Activated CD4-positive, alpha-beta memory T cell treated with anti-CD3 and anti-CD28 coated beads, Interleukin-2, amount 10 ng/mL, durations not matched to agents 7 days and 5 days (primary cell): ENCODE measurements at places on chromosomes 3 and 15. TPM values are rescaled to one million over a fixed set of nuclear protein-coding genes. Genes with fewer than 3 reads are reported as not detected.

- H3K4me1 ChIP-seq, result peaks cover 2% of the 10 kb centered on the region
- no peak for DNase-seq
- H3K4me3 ChIP-seq, result no peak overlapping the region
- no peaks in the 10 kb centered on the region for H3K36me3 ChIP-seq
Measured at GRCh38 chr3:56998076-56998529, 62.4 kb upstream of the SPATA12 start.

GRCh38 chr15:31389576-31389975, 62.9 kb downstream of the KLF13 start:
- H3K27ac ChIP-seq, result peak overlapping the region; percentile 27
- DNase-seq, result no peak
- H3K36me3 ChIP-seq, result peaks cover 29% of the 10 kb centered on the region
- no peaks in the 10 kb centered on the region for H3K27me3 ChIP-seq

GRCh38 chr15:101390060-101390459, 95.0 kb upstream of the SNRPA1 start:
- H3K4me3 ChIP-seq, result no peak overlapping the region
- H3K27ac ChIP-seq, result no peak overlapping the region
- DNase-seq, result no peak
- no peaks in the 10 kb centered on the region for H3K36me3 ChIP-seq
- peaks cover 6% of the 10 kb centered on the region for H3K27me3 ChIP-seq

DNA sequence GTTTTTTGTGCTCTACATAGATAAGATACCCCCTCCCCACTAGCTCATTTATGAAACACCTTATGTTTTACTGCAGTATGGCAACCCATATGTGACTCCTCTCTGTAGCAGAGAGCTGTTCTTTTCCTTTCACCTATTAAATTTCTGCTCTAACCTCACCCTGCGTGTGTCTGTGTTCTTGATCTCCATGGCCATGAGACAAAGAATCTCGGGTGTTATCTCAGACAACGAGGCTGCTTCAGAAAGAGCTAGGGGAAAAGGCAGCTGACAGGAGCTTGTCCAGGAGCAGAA, 18.0 kb downstream of the CCR8 start:
- peak overlapping the region; percentile 57 for H3K27ac ChIP-seq
- DNase-seq, result no peak
- H3K36me3 ChIP-seq, result peaks cover 2% of the 10 kb centered on the region
- H3K4me3 ChIP-seq, result no peak overlapping the region
- H3K4me1 ChIP-seq, result peaks cover 54% of the 10 kb centered on the region

GRCh38 chr15:38263996-38264395, 11.4 kb downstream of the SPRED1 start:
- H3K4me3 ChIP-seq, result no peak overlapping the region
- peaks cover 8% of the 10 kb centered on the region for H3K27me3 ChIP-seq
- H3K27ac ChIP-seq, result no peak overlapping the region
- no peaks in the 10 kb centered on the region for H3K4me1 ChIP-seq
- no peaks in the 10 kb centered on the region for H3K36me3 ChIP-seq

GRCh38 chr3:42410370-42411131, at the start of gene LYZL4:
LYZL4 (minus strand) TSS chr3:42410610; CDS start chr3:42407251, 3,359 bp downstream.
- no peak within 1 kb of the TSS for H3K4me3 ChIP-seq
- H3K4me1 ChIP-seq, result no peaks in the 10 kb centered on the region
- no peak for DNase-seq
- no peak within 1 kb of the TSS for H3K27ac ChIP-seq
- H3K27me3 ChIP-seq, result peaks cover 21% of the 10 kb centered on the region
- H3K36me3 ChIP-seq, result no peaks in the 10 kb centered on the region

- H3K27me3 ChIP-seq, result no peaks in the 10 kb centered on the region
- H3K27ac ChIP-seq, result no peak overlapping the region
- H3K4me1 ChIP-seq, result no peaks in the 10 kb centered on the region
- no peak overlapping the region for H3K4me3 ChIP-seq
- no peaks in the 10 kb centered on the region for H3K36me3 ChIP-seq
- peak; percentile 26 for DNase-seq
Measured at GRCh38 chr3:127374086-127375010, 86.5 kb upstream of the PRR20G start.

GRCh38 chr3:123781138-123781537, 103.0 kb downstream of the MYLK start:
- peaks cover 16% of the 10 kb centered on the region for H3K27me3 ChIP-seq
- no peak overlapping the region for H3K4me3 ChIP-seq
- H3K4me1 ChIP-seq, result no peaks in the 10 kb centered on the region
- H3K36me3 ChIP-seq, result no peaks in the 10 kb centered on the region
- no peak for DNase-seq

- no peak for DNase-seq
- H3K4me3 ChIP-seq, result no peak overlapping the region
- H3K4me1 ChIP-seq, result peaks cover 10% of the 10 kb centered on the region
- peaks cover 25% of the 10 kb centered on the region for H3K36me3 ChIP-seq
Measured at GRCh38 chr3:128080323-128081080, 28.3 kb downstream of the SEC61A1 start.

GRCh38 chr3:119628390-119628789, 30.7 kb downstream of the PLA1A start:
- peaks cover 3% of the 10 kb centered on the region for H3K36me3 ChIP-seq
- H3K4me3 ChIP-seq, result no peak overlapping the region
- no peaks in the 10 kb centered on the region for H3K27me3 ChIP-seq
- peak overlapping the region; percentile 21 for H3K27ac ChIP-seq

DNA sequence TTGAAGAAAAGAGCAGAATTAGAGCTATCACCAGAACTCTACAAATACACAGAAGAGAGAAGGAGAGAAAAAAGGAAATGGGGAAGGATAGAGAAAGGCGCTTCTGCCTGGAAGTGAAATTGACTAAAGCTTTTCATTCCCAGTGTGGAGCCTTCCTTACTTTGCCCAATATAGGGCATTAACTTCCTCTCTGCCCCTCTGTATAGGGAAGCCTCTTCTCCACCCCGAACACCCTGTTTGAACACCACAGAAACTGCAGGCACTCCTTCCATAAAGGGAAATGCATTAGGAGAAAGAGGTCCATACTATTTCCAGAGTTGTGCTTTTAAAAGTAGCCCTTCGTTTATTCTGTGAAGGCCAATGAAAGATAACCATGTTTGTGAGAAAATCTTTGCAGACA, 248.5 kb downstream of the RAP2B start:
- no peaks in the 10 kb centered on the region for H3K36me3 ChIP-seq
- no peaks in the 10 kb centered on the region for H3K4me1 ChIP-seq
- no peaks in the 10 kb centered on the region for H3K27me3 ChIP-seq
- DNase-seq, result no peak

DNA sequence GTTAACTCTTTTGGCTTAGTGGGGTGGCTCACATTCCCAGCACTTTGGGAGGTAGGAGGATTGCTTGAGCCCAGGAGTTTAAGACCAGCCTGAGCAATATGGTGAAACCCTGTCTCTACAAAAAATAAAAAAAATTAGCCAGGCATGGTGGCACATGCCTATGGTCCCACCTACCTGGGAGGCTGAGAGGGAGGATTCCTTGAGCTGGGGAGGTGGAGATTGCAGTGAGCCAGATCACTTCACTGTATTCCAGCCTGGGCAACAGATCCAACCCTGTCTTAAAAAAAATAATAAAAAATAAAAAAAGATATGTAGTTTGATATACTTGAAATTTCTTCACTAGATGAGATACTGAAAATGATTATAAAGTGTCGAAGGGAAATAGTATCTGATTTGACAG, 178.8 kb downstream of the TCF12 start:
- DNase-seq, result no peak
- no peak overlapping the region for H3K4me3 ChIP-seq
- H3K36me3 ChIP-seq, result peaks cover 21% of the 10 kb centered on the region
- H3K27me3 ChIP-seq, result no peaks in the 10 kb centered on the region
- H3K4me1 ChIP-seq, result no peaks in the 10 kb centered on the region

DNA sequence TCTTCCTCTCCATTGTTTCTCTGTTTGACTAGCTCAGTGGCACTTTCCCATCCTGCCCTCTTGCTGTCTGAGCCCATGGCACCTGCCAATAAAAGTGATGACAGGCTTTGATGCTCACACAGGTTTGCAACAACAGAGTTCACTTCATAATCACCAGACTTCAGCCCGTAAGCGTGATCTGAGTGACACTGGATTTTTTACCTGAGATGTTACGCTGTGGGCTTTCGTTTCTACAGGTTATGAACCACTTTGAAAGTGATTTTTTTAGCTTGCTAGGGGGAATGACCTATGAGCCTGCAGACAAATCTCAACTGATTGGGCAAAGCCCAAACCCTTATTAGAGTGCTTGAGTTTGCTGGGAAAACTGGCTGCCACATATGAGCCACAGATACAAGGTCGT, 173.9 kb upstream of the ICE2 start:
- H3K27ac ChIP-seq, result no peak overlapping the region
- no peak for DNase-seq
- H3K4me3 ChIP-seq, result no peak overlapping the region
- H3K4me1 ChIP-seq, result peaks cover 37% of the 10 kb centered on the region

GRCh38 chr3:17322106-17322793, 420.2 kb downstream of the TBC1D5 start:
- peaks cover 4% of the 10 kb centered on the region for H3K36me3 ChIP-seq
- peaks cover 21% of the 10 kb centered on the region for H3K4me1 ChIP-seq
- no peaks in the 10 kb centered on the region for H3K27me3 ChIP-seq
- no peak overlapping the region for H3K4me3 ChIP-seq
- DNase-seq, result no peak

DNA sequence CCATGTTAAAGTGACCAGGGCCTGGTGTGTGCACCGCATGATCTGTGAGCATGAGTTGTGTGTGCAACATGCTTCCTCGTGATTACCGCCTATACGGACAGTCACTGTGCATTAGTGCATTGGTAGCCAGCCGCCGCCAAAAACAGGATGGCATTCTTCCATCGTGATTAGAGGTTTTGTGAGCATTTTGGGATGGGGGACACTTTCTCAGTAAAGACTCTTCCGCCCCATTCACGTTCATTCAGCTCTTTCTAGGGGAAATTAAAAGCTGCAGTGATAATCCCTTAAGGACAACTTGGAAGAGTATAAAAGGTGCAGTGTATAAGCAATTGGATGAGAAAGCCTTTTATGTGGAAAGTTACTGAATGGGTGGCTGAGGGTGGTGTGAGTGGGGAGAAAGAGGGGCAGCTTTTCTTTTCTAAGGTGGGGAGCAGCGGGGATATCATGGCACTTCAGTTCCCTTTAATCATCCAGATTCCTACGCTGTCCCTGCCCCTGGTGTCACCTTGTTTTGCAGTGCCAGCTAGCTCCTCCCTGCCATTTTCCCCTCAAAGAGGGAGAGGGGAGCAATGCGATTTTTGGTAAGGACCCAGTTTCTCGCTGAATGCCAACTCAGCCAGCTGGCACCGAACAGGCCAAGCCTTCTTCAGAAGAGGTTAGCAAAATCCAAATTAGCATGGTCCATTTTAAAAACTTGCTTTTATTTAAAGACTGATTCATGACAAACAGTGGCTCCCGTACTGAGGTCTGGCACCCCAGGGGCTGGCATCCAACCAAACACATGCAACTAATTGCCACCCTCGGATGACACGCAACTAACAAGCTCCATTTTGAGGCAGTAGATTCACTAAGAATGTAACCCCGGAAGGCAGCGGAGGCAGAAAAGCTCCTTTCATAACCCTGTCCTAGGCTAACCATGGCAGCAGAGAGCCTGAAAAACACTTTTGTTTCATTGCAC, 447.8 kb downstream of the FHIT start:
- no peaks in the 10 kb centered on the region for H3K27me3 ChIP-seq
- H3K36me3 ChIP-seq, result no peaks in the 10 kb centered on the region
- no peak overlapping the region for H3K27ac ChIP-seq
- H3K4me1 ChIP-seq, result no peaks in the 10 kb centered on the region
- H3K4me3 ChIP-seq, result no peak overlapping the region
- no peak for DNase-seq

- H3K4me3 ChIP-seq, result no peak overlapping the region
- H3K27ac ChIP-seq, result no peak overlapping the region
- H3K36me3 ChIP-seq, result no peaks in the 10 kb centered on the region
Measured at GRCh38 chr3:69869643-69870042, 129.9 kb upstream of the SAMMSON start.

DNA sequence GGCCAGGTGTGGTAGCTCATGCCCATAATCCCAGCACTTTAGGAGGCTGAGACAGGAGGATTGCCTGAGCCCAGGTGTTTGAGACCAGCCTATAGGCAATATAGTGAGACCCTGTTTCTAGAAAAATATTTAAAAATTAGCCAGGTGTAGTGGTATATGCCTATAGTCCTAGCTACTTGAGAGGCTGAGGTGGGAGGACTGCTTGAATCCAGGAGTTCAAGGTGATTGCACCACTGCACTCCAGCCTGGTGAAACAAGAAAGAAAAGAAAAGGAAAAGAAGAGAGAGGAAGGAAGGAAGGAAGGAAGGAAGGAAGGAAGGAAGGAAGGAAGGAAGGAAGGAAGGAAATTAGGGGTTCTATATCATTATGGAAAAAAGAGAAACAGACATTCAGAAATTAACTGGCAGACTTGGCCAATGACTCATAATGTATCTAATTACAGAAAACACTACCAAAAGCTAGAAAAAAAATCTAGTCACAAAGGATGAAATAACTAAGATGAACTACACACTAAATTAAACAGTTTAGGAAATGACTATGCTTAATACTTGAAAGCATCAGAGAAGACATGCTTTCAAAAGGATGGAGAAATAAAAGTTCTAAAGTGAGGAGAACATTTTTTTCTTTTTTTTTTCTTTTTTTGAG, 45.4 kb upstream of the TERB2 start:
- no peak overlapping the region for H3K4me3 ChIP-seq
- H3K27ac ChIP-seq, result no peak overlapping the region
- H3K36me3 ChIP-seq, result peaks cover 8% of the 10 kb centered on the region
- DNase-seq, result no peak
- no peaks in the 10 kb centered on the region for H3K27me3 ChIP-seq
- H3K4me1 ChIP-seq, result peaks cover 4% of the 10 kb centered on the region

GRCh38 chr15:67090297-67091070, 25.1 kb downstream of the SMAD3 start:
- peak overlapping the region; percentile 83 for H3K27ac ChIP-seq
- H3K27me3 ChIP-seq, result no peaks in the 10 kb centered on the region
- no peak for DNase-seq
- H3K4me3 ChIP-seq, result peak overlapping the region; percentile 73
- H3K4me1 ChIP-seq, result peaks cover 100% of the 10 kb centered on the region

- H3K27ac ChIP-seq, result peak overlapping the region; percentile 65
- no peak for DNase-seq
- peaks cover 54% of the 10 kb centered on the region for H3K4me1 ChIP-seq
- peak overlapping the region; percentile 88 for H3K4me3 ChIP-seq
Measured at GRCh38 chr3:23807424-23808015, 1.8 kb downstream of the UBE2E1 start.

GRCh38 chr3:9897408-9898372, 5.0 kb upstream of the IL17RE start:
- H3K36me3 ChIP-seq, result peaks cover 21% of the 10 kb centered on the region
- peaks cover 40% of the 10 kb centered on the region for H3K4me1 ChIP-seq
- DNase-seq, result no peak
- no peak overlapping the region for H3K4me3 ChIP-seq

- peaks cover 38% of the 10 kb centered on the region for H3K27me3 ChIP-seq
- peak overlapping the region; percentile 68 for H3K27ac ChIP-seq
- peak overlapping the region; percentile 74 for H3K4me3 ChIP-seq
- no peaks in the 10 kb centered on the region for H3K36me3 ChIP-seq
- H3K4me1 ChIP-seq, result peaks cover 27% of the 10 kb centered on the region
Measured at GRCh38 chr15:41557673-41558399, 1.2 kb upstream of the TYRO3 start.

CEP152 gene
- total RNA-seq, result 41.5 TPM

SV2B gene
- total RNA-seq, result not detected

FRG2C gene
- total RNA-seq, result not detected

CD96 gene
- 338 TPM for total RNA-seq

UBAP1L gene
- 3.0 TPM for total RNA-seq

GABRG3 gene
- total RNA-seq, result not detected

TRIM42 gene
- total RNA-seq, result not detected

KLHDC8B gene
- 1.4 TPM for total RNA-seq

UMPS gene
- total RNA-seq, result 23.3 TPM

MAGEL2 gene
- total RNA-seq, result not detected

DNAH12 gene
- 0.03 TPM for total RNA-seq

KCNH8 gene
- not detected for total RNA-seq

PRSS50 gene
- not detected for total RNA-seq

CTXN2 gene
- not detected for total RNA-seq
